H1 (cell line): ENCODE measurements at places on chromosomes 13 and 19.
A peak's percentile ranks its signal among the peaks of the same experiment; 100 is the strongest.

DNA sequence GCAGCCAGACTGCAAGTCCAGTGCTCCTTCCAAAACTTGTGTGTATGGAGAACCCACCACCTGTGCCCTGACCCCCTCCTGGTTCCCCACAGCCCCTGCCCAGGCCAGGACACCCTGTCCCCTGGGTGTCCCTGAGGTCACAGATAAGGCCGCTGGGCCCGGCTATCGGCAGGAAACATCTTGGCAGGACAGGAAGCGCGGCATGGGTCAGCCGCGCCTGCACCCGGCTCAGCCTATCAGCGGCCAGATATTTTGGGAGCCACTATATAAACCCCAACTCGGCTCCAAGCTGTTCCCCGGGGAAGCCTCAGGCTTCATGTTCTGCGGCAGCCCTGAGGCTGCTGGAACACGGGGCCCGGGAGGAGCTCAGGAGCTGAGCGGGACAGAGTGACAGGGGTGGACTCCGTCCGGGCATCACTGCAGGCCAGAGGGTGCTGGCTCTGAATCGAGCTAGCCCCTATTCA lies 60.8 kb downstream of the AP1M1 start:
- H3K27me3 ChIP-seq = no peaks in the 10 kb centered on the region
- H3K4me3 ChIP-seq = no peak overlapping the region
- H3K36me3 ChIP-seq = no peaks in the 10 kb centered on the region
- no peak overlapping the region for H3K27ac ChIP-seq
- no peak for DNase-seq

DNA sequence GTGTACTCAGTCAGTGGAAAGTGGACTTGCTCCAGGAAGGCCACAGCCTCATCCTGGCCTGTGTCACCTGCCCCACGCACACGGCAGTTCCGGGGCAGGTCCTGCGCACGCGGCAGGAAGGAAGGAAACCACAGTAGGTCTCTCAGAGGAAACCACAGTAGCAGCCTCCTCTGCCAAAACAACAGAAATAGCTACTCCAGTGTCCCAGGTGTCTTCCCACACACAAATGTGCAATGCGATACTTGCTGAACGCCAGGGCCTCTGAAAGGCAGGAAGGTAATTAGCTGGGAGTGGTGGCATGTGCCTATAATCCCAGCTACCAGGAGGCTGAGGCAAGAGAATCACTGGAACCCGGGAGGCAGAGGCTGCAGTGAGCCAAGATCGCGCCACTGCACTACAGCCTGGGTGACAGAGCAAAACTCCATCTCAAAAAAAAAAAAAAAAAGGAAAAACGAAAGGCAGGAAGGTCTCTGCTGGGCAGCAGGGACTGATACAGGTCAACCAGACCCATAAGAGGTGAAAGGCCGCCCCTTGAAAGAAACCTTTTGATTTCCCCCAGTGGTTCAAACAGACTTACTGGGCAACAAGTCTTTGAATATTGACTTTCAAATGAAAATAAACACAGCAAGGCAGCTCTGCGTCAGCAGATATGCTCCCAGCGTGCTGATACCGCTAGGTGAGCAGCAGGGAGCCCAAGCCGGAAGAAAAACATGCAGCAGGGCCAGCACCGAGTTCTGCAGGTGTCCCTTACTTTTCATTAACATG lies 49.5 kb downstream of the CRYL1 start:
- no peak for DNase-seq

DNA sequence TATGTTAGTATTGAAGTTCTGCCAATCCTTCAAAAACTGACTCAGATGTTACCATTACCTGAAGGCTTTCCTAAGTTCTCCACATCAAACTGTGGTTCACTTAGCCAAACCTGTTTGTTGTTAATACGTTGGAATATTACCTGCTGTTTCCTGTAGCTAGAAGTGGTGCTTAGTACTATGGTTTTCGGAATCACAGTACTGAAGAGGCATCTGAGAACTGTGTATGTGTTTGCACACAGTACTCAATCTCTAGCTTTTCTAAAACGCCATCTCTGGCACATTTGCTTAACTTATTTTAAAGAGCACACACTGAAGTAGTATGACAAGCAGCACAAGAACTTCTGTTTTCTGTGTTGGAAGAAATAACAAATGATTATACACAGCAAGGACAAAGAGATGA lies 248.2 kb downstream of the SHISA2 start:
- H3K36me3 ChIP-seq = no peaks in the 10 kb centered on the region
- H3K4me3 ChIP-seq = no peak overlapping the region
- no peak for DNase-seq

- H3K36me3 ChIP-seq = no peaks in the 10 kb centered on the region
- H3K27ac ChIP-seq = no peak overlapping the region
- no peak for DNase-seq
- peaks cover 10% of the 10 kb centered on the region for H3K4me1 ChIP-seq
Observed at GRCh38 chr13:98214707-98215106, 37.6 kb upstream of the RNF113B start.

- peaks cover 13% of the 10 kb centered on the region for H3K4me1 ChIP-seq
- peak overlapping the region; percentile 37; the same call in 1 of the 2 replicates for H3K27ac ChIP-seq
- H3K4me3 ChIP-seq = no peak overlapping the region
- H3K36me3 ChIP-seq = no peaks in the 10 kb centered on the region
Observed at GRCh38 chr19:2524840-2525723, 49.2 kb downstream of the GADD45B start.

DNA sequence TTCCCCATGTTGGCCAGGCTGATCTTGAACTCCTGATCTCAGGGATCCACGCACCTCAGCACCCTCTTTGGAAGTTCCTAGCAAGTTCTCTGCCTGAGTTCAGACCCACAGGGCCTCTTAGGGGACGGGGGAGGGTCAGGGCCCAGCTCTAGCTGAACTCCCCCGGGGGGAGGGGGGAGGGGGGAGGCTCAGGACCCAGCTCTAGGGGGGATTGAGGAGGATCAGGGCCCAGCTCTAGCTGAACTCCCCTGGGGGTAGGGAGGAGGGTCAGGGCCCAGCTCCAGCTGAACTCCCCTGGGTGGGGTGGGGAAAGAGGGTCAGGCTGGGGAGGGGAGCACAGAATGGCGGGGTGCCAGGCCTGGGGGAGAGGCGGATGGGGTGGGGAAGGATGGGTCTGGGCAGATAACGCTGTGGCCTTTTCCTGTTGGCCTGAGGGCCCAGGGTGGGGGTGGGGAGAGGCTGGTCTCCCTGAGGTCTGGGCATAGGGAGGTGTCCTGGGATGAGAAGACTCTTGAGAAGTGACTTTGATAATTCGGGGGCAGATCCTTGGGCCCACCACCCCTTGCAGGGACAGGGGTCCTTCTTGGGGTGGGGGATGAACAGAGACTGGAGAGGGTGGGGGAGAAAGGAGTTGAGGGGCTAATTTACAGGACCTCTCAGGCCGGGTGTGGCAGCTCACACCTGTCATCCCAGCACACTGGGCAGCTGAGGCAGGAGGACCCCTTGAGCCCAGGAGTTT lies 5.5 kb upstream of the PTBP1 start:
- no peak overlapping the region; the same call in 1 of the 2 replicates for H3K27ac ChIP-seq
- H3K4me3 ChIP-seq = no peak overlapping the region
- no peak for DNase-seq

GRCh38 chr19:47322058-47322457 lies 9.9 kb upstream of the C5AR2 start:
- no peak overlapping the region for H3K4me3 ChIP-seq
- DNase-seq = no peak
- H3K27ac ChIP-seq = no peak overlapping the region
- H3K4me1 ChIP-seq = peaks cover 3% of the 10 kb centered on the region; the same call in 1 of the 2 replicates
- no peaks in the 10 kb centered on the region for H3K27me3 ChIP-seq
